ENCODE measurements at places on chromosomes 3 and 15.

- DNase-seq: no peak
Observed at GRCh38 chr15:29859293-29859692, 37.0 kb upstream of the TJP1 start.

GRCh38 chr3:13299531-13300155 is 120.5 kb downstream of the NUP210 start:
- no peak for DNase-seq

DNA sequence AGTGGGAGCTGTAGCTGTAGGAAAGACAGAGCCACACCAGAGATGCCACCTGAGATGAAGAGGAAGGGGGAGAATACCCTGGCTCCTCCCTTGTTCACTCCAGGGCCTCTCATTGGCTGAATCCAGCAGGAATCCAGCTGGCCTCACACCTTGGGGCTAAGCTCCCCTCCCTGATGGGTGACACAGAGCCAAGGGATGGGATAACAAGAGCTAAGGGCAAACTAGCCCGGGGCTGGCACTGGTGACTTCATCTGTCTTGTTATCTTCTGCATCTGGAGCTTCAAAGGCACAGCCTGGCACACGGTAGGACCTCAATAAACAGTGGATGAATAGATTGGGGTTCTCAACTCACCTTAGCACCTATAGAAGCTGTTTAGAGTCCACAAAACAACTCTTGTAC is 13.8 kb upstream of the GATA2 start:
- no peak for DNase-seq

DNA sequence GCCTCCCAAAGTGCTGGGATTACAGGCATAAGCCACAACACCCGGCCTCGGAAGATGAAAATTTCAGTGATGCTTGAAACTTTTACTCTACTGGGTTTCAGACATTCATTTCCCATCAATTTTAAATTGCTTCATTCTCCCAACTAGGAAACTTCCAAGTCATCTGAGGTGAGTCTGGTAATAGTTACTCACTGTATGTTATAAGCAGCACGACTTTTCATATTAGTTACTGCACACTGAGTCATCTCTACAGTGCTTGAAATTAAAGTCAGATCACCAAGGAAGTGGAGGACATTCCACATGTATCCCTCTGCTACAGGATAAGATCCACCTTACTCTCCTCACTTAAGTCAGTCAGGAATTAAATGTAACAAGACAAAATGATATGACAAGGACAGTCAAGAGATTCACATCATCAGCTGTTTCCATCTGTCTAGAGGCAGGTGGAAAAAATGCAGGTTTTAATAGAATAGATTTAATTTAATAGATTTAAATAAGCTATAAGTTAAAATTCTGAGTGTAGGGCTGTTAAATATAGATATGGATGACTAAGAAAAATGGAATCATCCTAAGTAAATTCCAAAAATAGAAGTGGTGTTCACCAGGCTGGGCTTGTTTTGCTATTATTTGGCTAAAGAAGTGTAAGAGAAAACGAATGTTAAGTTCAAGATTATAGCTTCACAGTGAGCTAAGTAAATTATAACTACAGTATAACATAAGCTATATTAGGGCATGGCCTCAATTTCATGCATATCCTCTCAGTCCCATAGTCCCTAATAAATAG is 104.4 kb downstream of the TMCO5A start:
- no peak for DNase-seq

DNA sequence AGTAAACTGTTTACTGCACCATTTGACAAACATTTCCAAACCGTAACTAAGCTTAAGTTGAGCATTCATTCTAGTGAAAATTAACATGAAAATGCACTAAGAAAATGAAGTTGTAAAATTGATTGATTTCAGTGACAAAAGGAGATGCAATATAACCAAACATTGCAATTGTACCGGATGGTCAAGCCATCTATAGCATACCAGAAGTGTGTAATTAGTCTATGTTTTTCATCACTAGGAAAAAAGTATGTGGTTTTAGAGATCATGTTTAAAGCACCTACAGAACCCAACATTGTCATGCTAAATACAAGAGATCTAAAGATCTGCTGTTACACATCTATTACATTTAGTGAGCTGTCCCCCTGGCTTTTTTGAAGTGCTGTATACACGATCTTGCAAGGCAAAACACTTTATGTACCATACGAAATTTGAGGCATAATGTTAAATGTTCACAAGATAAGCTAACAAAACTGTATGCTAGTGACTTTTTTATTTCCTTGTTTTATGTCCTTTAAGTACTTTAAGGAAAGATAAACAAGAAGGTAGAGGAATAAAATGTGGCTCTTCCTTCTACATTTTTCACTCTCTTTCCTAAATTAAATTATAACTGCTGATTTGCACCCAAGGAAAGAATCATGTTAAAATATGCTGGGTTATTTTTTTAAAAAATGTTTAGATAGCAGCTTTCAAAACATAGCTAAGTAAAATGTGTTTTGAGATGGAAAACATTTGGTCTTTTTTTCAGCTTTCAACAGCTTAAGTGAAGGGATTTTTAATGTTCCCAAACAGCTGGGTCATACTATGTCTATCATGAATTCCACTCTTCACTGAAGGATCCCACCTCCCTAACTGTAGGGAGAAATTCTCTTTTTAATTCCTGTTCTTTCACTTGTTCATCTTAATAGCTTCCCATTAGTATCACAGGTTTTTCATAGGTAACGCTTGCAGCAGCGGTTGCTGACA is 498.0 kb downstream of the MECOM start:
- no peak for DNase-seq

GRCh38 chr15:51030649-51031316 is 63.9 kb downstream of the TNFAIP8L3 start:
- no peak for DNase-seq

- peak; percentile 76 for DNase-seq
Observed at GRCh38 chr3:129428376-129429079, at the start of gene EFCAB12. EFCAB12 (minus strand) TSS chr3:129428636; CDS start chr3:129428488, 148 bp downstream.

DNA sequence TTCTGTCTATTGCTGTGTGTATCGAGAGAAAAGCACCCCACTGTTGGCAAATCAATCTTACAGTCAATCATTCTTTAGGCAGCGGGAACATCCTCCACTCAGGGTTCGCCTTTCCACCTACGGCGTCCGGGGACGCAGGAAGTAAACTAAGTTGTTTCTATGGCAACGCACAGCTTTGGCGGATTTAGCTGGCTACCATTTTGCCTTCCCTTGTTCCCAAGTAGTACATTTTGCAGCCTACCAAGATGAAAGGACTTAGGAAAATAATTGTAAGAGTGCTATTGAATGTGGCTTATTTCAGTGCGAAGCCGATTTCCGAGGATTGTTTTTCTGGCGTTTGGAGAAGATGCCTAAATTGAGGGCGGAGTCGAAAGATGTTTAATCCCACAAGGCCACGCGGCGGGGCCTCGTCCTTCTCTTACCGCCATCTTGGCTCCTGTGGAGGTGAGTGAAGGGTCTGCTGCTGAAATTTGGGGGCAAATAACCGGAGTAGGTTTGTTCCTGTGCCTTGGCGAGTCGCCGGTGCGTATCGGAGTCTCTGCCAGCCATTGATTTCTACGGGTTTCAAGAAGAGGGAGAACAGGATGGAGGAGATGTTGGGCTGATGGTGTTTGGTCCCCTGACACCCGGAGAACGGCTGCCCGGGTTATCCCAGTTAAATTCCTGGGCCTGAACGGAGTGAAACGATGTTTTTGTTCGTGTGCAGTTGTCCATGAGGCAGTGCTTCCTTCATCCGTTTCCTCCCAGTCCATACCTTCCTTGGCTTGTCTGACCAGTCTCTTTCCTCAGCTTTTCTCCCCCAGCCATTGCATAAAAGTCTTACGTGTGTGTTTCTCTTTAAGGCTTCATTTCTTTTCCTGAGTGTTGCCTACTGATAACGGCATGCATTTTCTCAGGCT is at the start of gene RPL35A:
Gene RPL35A (plus strand): TSS at position 413 of the 899 bp plus-strand sequence. CDS start 778 bp downstream, outside the sequence.
- peak; percentile 77 for DNase-seq

DNA sequence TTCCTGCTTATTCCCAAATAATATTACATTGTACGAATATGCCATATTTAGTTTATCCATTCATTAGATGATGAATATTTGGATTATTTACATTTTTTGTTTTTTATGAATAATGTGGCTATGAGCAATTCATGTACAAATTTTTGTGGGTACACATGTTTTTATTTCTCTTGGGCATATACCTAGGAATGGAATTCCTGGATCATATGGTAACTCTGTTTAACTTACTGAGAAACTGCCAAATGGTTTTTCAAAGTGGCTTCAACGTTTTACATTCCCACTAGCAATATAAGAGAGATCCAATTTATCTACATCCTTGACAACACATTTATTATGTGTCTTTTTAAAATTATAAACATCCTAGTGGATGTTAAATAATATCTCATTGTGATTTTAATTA is 362.0 kb upstream of the TMCO5A start:
- no peak for DNase-seq

GRCh38 chr3:9779721-9780457 is 10.1 kb upstream of the CAMK1 start:
- DNase-seq: no peak

DNA sequence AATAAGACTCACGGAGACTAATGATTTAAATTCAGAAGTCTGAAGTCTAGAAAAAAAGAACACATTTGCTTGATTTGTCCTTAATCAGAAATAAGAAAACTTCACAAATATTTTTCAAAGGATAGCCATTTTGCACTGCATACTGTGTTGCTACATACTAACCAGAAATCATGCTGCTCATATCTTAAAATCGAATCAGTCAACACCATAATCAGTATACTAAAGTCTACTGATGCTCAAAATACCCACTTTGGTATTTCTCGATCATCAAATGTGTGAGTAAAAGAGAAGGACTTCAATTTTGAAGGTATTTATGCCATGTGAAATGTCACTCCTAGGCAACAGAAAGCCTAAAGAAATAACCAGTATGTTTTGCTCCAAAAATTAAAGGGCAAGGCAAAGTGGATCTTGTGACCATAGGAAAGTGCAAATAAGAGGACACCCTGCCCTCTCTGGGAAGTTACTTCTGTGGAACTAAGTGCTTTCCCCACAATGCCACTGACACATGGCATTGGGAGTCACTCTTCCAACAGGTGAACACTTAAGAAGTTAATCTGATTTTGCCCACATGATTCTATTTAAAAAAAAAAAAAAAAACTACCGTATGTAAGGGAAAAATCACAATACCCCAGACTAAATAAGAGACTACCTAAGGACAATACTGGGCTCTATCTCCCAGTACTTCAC is 2.7 kb downstream of the LRIG1 start:
- no peak for DNase-seq

GRCh38 chr15:101283931-101284330 is 6.6 kb upstream of the SELENOS start:
- DNase-seq: no peak

DNA sequence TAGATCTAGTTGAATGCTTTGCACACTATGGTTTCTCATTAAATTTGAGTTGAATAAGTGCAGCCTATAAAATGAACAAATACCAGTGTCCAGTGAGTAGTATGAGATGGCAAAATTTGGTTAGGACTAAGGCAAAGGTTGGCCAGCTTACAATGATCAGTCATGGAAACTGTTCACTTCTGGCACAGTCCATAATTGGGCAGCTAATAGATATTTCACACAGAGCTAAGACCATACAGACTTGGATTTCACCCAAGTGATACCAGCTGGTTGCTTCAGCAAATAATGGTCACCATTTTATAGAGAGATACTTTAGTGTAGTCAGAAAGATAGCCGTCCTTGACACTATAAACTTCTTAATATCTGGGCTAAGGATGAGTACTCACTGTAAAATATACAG is 15.7 kb downstream of the GAP43 start:
- no peak for DNase-seq

GRCh38 chr3:101189796-101190195 is 130.6 kb downstream of the IMPG2 start:
- no peak for DNase-seq

GRCh38 chr3:194178128-194178527 is 42.2 kb downstream of the HES1 start:
- DNase-seq: no peak

- DNase-seq: no peak
Observed at GRCh38 chr3:23202203-23202920, 765 bp upstream of the UBE2E2 start.

DNA sequence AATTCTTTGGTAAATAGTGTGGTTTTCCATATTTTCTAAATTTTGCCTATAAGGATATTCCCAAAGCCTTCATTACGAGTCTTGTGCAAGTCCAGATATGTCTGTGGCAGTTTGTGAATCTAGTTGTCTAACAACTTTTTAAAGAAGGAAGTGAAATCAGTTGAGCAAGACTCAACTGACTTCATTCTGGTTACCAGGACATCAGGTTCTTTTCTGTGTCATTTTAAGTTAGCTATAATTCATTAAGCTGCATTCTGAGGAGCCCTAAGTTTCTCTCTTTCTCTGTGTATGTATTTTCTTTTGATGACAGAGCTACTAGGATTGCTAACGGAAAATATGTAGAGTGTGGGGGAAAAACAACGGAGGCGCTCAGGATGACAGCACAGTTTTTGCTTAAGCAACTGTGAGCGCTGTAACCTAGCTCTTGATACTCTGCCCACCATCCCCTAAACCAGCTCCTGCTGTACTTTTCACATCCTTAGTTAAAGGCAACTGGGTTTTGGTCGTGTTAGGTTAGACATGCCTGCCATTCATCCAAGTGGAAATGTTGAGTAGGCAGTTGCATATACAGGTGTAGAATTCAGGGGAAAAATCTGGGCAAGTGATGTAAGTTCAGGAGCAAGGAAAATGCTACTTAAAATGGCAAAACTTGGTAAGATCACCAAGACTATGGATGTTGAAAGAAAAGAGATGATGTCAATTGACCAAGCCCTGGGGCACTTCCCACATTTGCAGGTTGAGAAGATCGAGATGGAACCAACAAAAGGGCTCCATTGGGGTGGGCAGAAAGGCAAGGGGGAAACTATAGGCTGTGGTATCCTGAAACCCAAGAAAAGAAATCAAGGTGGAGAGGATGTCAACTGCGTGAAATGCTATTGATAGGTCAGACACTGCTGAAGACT is 9.2 kb downstream of the MFSD1 start:
- DNase-seq: no peak

- DNase-seq: no peak
Observed at GRCh38 chr15:41659855-41660234, 360 bp upstream of the MGA start.

DNA sequence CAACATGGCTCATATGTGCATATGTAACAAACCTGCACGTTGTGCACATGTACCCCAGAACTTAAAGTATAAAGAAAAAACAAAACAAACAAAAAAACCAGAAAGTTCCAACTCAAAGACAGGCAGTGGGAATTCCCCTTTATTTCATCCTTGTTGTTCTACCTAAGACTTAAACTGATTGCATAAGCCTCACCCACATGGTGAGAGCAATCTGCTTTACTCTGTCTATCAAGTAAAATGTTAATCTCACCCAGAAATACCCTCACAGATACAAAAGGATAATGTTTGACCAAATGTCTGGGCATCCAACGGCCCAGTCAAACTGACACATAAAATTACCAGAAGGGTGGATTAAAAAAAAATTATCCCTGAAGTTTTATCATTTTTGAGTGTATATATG is 190.9 kb upstream of the PLSCR5 start:
- DNase-seq: no peak

DNA sequence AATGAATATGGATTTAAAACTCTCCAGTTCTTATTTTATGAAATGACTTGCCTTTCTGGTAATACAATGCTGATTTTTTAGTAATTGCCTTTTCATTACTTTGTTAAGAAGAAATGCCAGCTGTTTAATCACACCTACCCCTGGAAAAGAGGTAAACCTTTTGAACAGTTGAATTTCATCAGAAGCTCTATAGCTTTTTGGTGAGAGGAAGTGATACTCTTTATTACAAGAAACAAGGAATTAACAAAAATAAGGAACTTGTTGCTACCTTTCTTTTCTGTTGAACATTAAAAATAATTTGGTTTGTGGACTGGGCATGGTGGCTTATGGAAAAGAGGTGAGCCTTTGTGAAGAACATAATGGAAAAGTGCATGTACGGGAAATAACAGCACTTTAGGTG is 19.7 kb downstream of the BLOC1S6 start:
- no peak for DNase-seq

- no peak for DNase-seq
Observed at GRCh38 chr3:51717947-51718346, 11.1 kb downstream of the GRM2 start.
